Central memory CD8-positive, alpha-beta T cell (primary cell): ENCODE measurements at places on chromosomes 13 and 19.

- no peak for DNase-seq
Measured at GRCh38 chr19:48818234-48818820, 7.5 kb upstream of the BCAT2 start.

DNA sequence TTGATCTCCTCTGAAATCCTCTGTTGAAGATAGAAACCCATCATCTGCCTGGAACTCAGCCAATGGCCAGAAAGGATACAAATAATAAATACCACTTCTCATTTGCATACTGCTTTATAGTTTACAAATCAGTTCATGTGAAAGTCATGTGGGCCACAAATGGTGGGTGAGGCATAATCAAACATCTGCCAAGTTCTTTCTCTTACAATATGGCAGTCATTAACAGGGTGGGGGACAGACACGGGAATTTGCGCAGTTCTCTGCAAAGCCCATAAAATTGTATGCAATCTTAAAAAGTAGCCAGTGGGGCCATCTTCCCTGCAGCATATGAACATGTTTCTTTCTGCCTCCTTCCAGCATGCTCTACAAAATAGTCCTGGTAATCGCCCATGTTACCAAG lies 59.6 kb downstream of the NUFIP1 start:
- no peak for DNase-seq

GRCh38 chr13:96090240-96091101 lies 564 bp downstream of the HS6ST3 start:
- DNase-seq, result no peak

DNA sequence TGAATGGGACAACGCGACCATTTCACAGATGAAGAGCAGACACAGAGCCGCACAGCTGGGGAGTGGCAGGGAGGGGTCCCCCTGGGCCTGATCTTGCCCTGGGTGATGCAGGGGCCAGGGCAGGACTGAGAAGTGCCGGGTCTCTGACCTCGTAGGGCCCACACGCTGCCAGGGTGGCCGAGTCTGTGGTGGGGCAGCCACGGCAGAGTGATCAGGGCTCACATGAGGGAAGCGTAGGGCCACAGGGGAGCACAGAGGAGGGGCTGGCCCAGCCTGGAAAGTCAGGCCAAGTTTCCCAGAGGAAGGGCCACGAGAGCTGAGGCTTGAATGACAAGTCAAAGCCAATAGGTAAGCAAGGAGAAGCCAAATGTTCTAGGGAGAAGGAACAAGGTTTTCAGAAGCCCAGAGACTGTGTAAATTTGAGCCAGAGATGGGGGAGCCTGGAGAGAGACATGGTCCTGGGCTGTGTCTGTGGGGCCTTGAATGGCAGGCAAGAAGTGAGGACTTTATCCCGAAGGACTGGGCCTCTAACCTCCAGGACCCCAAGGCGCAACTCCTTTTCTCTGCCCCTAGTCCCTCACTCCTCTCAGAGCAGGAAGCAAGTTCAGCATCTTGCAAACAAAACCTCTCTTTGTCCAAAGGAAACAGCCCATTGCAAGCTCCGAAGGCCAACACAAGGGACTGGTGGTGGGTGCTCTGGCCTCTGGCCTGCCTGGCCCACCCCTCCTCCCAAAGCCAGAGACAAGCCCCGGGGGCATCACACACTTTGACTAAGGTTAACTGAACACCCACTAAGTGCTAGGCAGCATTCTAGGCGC lies 31.7 kb upstream of the FXYD3 start:
- DNase-seq, result no peak

GRCh38 chr19:18494267-18494607 lies 27.6 kb downstream of the ELL start:
- DNase-seq, result no peak

DNA sequence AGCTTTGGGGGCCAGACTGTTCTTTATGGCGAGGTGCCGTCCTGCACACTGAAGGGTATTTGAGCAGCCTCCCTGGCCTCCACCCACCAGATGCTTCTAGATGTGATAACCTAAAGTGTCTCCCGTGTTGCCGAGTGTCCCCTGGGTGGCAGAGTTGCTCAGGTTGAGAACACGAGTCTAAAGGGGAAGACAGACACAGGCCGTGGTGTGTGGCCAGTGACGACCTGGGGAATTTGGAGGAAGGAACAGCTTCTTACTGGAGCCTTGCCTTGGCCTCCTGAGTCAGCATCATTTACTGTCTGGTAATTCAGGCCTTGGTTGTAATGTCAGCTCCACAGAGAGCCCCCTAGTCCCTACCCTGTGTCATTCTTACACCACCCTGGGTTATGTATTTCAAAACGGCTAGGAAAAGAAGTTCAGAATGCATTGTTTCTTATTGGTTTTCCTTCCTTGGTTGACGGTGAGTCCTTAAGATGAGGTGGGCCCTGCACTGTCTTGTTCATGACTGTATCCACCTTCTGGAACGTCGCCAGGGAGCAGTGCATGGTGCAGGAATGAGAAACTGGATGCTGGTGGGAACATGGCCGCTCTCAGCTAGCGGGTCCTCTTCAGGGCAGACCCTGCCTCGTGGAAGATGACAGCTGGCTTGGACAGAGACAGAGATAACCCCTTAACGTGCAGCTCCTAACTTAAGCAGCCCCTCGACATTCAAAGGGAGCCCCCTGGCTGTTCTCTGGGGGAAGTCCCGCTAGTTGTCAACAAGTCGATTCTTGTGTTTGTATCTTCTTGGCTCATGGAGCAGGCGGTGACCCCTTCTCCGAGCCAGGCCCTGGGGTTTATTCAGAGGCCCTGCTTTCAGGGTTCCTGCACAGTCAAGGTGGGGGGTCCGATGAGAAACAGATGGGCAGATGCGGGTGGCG lies 7.2 kb downstream of the SIN3B start:
- no peak for DNase-seq

DNA sequence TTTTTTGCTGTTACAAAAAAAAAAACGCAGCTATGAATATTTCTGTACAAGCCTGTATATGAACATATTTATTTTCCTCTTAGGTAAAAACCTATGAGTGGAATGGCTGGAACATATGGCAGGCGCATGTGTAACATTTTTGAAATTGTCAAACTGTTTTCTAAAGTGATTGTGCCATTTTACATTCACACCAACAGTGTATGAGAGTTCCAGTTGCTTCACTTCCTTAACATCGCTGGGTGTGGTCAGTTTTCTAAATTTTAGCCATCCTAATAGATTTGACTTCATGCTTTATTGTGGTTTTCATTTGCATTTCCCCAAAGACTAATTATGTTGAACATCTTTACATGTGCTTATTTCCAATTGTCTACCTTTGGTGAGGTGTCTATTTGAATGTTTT lies 306.8 kb downstream of the KCNRG start:
- no peak for DNase-seq

DNA sequence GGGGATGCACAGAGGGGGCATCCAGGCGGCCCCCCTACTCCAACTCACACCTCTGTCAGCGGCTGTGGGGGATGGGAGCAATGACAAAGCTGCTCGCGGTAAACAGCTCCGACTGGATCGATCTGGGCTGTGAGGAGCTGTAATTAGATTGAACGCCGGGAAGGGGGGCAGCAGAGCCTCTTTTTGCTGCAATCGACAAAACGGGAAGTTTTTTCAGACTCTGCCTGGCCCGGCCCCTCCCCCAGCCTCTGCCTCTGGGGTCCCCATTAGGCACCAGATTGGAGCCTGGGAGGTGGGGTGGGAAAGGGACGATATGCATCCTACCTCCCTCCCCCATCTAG lies 16.3 kb downstream of the ONECUT3 start:
- DNase-seq, result no peak

GRCh38 chr19:51552996-51553725 lies 17.9 kb upstream of the ZNF175 start:
- no peak for DNase-seq

DNA sequence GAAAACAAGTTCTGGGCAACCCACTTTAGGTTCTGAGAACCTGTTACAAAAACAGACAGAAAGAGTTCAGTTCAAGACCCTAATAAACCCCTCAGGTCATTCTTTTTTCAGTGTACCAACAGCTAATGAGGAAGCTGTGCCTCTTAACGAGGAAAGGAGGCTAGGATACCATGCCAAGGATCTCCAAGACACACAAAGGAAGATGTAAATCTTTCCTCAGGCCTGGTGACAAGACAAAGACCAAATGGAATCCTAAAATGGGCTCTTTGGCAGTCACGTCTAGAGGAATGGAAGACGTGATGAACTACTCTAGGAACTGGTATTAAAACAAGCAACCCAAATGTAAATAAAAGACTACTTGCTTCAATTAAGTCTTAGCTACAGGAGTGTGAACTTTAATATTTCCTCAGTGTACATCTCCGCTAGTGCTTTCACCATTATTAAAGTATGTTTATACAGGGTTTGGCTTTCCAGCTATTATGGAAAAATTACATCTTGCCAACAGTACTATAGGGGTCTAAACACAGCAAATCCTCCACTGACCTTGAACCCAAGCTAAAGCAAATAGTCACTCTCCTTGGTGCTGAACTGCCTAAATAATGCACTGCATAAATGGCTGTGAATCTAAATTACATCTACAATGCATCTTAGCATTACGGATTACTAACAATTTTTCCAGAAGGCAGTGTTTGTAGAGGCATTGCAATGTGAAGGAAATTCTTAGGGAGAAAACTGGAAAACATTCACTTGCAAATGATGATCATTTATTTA lies 42.3 kb downstream of the ENOX1 start:
- DNase-seq, result no peak

GRCh38 chr13:113978741-113979481 lies 5.0 kb upstream of the C13orf46 start:
- DNase-seq, result no peak

DNA sequence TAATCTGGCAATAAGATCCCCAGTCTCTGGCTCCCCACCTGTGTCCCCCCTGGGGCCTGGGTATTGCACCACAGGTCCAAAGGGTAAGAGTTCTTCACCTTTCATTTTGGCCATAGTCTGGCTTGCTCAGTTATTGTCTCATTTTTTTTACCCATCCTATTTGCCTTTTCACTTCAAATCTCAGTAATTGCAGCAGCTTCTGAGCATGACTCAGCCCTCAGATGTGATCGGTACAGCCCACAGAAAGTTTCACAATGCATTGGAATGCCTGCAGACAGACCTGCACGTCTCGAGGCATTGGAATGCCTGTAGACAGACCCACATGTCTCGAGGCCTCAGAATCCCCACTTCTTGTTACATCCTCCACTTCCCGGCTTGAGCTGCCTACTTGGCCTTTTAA lies 173.6 kb downstream of the NUFIP1 start:
- DNase-seq, result no peak

DNA sequence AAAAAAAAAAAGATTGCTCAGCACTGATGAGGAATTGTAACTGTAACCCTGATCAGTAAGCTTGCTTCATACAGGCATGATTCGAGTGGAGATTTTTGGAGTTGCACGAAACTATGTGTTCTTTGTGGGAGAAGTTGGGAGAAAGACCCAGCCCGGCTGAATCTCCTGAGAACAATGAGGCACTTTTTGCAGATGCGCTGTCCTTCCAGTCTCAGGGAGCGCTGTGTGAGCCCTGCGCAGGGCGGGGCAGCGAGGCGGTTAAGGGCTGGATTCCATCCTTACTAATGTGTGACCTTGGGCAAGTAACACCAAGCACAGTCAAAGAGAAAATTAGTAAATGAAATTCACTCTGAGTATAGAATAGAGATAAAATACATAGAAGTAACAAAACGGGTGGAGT lies 76.9 kb downstream of the SIPA1L3 start:
- DNase-seq, result no peak

GRCh38 chr19:38055655-38056521 lies 148.9 kb downstream of the SIPA1L3 start:
- no peak for DNase-seq

- no peak for DNase-seq
Measured at GRCh38 chr13:99528547-99528946, 27.3 kb downstream of the TM9SF2 start.

DNA sequence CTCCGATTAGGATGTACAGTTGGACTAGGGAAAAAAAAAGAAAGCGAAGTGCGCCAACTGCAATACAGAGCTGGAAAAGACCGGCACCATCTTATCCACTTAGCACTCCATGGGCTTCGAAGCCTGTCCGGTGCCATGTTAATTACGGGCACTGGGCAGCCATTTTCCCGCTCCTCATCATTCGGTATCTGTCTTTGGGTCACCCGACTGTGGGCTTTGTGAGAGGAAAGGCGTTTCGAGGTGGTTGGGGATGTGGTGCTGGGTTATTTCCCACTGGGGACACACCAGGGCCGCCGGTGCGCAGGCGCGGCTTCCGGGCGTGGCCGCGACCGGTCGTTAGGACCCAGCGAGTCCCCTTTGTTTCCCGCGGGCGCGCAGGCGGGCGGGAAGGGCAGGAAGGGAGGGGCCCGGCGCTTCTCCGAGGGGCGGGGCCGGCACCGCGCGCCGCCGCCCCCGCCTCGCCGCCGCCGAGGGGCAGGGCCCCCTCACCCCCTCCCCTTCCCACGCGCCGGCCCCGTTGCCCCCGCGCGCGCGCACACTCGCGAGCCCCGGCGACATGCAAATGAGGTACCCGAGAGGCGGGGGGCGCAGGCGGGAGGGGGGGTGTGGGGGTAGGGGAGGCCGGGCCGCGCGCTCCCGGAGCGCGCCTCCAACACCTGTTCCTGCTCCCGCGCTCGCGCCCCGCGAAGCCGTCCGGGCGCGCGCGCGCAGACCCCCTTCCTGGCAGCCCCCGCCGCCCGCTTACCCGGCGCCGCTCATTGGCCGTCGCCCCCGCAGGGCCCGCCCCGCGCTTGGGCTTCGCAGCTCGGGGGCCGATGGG lies at the start of gene ZNF524:
ZNF524 (plus strand) TSS at position 447 of the 820 bp plus-strand sequence. CDS start 1,825 bp downstream, outside the sequence.
- peak; percentile 75 for DNase-seq

- no peak for DNase-seq
Measured at GRCh38 chr19:40213251-40213829, 4.8 kb downstream of the TTC9B start.

DNA sequence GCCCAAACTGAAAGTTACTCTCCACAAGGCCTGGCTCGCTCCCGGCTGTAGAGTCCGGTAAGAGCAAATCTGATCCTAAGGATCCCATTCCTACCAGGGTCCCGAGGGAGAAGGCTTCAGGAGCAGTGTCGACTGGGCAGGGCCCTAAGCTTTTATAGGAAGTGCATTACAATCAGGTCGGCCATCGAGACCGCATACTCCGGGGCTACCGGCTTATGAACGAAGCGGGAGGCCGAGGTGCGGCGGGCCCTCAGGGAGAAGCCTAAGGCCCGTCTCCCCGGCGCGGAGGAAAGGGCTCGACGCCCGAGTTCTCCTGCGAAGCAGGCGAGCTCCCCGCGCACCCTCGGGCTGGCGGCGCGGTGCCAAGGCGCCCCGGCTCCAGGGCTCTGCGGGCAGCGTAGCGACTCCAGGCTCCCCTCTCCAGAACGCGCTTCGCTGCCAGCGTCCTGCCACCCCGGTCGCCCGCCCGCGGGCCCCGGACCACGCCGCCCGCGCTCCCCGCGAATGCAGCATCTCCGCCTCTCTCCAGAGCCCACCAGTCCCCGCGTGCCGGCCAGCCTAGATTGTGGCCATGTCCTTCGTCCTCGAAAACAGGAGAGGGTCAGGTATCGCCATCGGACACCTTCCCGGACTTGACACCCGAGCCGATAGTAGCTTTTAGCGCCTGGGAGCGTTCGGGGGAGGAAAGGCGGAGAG lies 1.4 kb downstream of the EFNB2 start:
- DNase-seq, result no peak
